Glomerular endothelial cell (primary cell): ENCODE measurements at places on chromosomes 12 and 14. TPM values are rescaled to one million over a fixed set of nuclear protein-coding genes. Genes with fewer than 3 reads are reported as not detected.

- no peak for DNase-seq
These were observed 66.2 kb upstream of the GPR68 start for GRCh38 chr14:91310606-91311283.

- no peak for DNase-seq
These were observed 1.7 kb downstream of the ZBTB42 start for GRCh38 chr14:104802394-104803184.

GRCh38 chr12:108980831-108981618 lies 39.8 kb downstream of the SVOP start:
- no peak for DNase-seq

DNA sequence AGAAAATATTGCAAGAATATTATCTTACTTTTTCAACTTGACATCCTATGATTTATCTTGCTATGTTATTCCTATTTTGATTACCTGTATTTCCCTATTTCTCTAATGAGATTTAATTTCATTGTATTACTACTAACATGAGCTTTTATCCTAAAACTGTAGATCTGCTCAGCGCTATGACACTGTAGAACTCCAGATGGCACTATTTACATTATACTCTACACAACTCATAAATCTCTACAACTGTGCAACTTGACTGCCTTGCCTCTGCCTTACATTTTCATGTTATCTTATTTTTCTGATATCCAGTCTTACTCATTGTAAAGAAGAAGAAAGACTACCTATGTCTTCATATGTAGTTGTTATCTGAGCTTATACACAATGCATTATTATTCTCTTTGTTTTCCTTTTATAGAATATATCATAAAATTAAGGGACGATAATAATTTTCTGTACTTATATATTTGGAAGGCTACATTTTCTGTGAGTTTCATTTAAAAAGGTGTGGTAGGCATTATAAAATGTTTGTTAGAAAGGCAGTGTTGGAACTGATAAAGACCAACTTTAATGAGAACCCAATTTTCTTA lies 24.1 kb downstream of the NUP37 start:
- peak; percentile 16 for DNase-seq

- DNase-seq: no peak
These were observed 16.6 kb upstream of the TRAF3 start for GRCh38 chr14:102760496-102761193.

The TAS2R13 gene
- total RNA-seq: 2.7 TPM in 1 of 2 replicates, not detected in the other

The RD3L gene
- total RNA-seq: not detected in 2 replicates

The ACOT2 gene
- total RNA-seq: 18.6 and 24.7 TPM in 2 replicates

The CCNB1IP1 gene
- 20.7 and 28.0 TPM in 2 replicates for total RNA-seq

The GXYLT1 gene
- total RNA-seq: 17.7 and 25.7 TPM in 2 replicates

The KRT2 gene
- not detected in 2 replicates for total RNA-seq
